ENCODE measurements at places on chromosomes 5 and 9. TPM values are rescaled to one million over a fixed set of nuclear protein-coding genes. Genes with fewer than 3 reads are reported as not detected.

The PRDM12 gene
- total RNA-seq: 0.54 TPM

The CCL21 gene
- 0.74 TPM for total RNA-seq

DNA sequence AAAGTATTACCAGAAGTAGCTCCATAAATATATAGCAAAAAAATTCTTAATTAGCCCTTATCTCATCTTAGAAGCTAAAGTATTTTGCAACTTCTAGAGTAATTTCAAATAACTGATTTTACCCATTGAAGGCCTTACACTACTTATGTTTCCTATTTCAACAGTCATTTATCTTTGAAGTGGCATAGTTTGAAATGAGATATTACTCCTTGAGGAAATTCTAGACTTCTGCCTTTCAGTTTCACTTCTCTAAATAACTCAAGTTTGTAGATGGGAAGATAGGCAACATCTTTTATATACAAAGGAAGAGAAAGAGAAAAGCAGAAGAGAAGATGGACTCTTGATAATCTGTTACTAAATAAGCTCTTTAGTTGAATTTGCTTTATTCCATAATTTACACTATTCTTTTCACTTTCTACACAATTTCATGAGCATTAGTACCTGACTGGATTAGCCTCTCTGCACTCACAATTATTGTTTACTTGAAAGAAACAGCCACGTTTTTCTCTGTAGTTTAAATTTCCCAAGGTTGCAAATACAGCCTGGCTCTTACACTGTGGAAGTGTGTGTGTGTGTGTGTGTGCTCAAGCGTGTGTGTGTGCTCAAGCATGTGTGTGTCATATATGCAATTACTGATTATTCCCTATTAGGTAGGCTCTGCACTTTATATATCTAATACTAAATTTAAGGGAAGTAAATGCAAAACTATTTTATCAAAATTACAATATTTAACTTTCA lies 60.6 kb upstream of the EMB start:
- no peaks in the 10 kb centered on the region for H3K4me1 ChIP-seq
- no peak overlapping the region for H3K4me3 ChIP-seq
- DNase-seq: no peak
- no peak overlapping the region for H3K27ac ChIP-seq
- H3K36me3 ChIP-seq: no peaks in the 10 kb centered on the region

- H3K4me3 ChIP-seq: no peak overlapping the region
- no peaks in the 10 kb centered on the region for H3K4me1 ChIP-seq
- no peak overlapping the region for H3K27ac ChIP-seq
These were observed 153.6 kb upstream of the TYRP1 start for GRCh38 chr9:12539580-12539975.

DNA sequence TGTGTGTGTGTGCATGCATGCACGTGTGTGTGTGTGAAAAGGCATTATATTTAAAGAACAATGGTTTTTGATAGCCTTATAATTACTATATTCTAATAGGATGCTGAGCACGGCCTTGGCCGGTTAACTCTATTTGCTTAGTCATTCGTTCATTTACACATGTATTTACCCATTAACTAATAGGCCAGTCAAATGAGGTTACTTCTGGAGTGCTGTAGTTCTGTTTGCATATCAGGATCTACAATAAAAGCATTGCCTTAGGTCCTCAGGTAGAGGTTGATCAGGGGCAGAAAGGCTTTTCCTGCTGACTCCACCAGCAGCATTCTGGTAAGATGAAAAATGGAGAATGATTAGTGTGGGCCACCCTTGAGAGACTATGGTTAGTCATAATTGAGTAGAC lies 219.0 kb downstream of the COMMD10 start:
- no peaks in the 10 kb centered on the region for H3K4me1 ChIP-seq
- H3K36me3 ChIP-seq: no peaks in the 10 kb centered on the region
- no peaks in the 10 kb centered on the region for H3K27me3 ChIP-seq
- no peak for DNase-seq
- no peak overlapping the region for H3K27ac ChIP-seq

Measured in HCT116 (cell line).